NCI-H2171 (cell line): ENCODE measurements at places on chromosomes 3 and 15.

GRCh38 chr3:13700889-13701288, 152.0 kb downstream of the FBLN2 start:
- DNase-seq, result no peak

DNA sequence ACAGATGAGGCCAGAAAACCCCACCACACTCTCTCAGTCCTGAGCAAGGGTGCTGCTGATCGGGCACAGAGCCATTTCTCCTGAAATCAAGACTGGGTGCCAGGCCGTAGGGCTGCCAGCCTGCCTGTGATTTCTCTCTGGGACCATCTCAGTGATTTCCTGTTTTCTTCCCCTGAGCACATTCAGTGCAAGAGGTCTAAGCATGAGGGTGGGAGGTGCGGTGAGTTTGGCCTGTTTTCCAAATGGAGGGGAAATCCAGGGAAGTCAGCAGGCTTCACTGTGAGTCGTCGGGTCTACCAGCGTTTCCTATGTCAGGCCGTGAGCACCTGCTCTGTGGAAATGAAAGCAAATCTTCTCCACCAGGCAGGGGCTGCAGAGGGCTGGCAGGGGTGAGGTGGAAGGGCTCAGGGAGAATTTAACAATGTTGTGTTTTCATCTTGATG, 82.3 kb downstream of the ST6GAL1 start:
- DNase-seq, result no peak

- no peak for DNase-seq
Observed at GRCh38 chr15:67133738-67134066, 68.3 kb downstream of the SMAD3 start.

DNA sequence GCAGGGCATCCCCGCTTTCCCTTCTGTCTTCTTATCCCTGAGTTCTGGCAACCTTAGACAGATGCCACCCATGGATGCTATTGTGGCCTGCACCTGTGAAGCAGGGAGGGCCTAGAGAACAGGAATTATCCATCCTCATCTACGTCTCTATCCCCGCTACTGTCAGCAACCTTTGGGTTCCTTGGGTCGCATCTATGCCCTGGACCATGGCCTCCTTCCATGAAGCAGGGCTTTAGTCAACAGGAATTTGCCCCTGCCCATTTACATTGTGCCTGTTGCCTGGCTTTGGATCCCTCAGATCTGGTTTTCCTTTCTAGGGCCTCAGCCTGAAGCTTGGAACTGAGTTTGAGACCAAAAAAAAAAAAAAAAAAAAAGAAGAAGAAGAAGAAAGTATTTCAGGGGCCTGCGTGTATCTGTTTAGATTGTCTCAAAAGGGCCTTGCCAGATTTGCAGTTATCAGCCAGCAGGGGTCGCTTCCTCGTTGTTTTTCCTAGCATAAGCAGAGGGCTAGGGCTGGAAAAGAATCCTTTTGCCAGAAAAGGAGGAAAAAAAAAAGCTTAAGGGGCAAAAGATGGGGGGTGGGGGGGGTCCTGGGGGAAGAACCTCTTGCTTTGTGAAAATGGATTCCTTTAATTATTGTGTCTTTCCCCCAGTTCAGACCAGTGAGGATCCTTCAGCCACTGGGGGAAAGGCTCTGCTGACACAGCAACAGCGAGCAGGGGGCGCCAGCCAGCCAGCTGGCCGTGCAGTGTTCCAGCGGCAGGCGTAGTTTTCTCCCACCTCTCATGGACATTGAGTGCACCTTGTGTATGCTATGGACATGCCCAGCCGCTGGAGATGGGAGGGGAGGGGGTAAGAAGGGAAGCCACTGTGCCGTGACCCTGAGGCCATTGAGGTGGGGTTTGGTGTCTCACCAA, 65.7 kb upstream of the ALDH1L1 start:
- no peak for DNase-seq

DNA sequence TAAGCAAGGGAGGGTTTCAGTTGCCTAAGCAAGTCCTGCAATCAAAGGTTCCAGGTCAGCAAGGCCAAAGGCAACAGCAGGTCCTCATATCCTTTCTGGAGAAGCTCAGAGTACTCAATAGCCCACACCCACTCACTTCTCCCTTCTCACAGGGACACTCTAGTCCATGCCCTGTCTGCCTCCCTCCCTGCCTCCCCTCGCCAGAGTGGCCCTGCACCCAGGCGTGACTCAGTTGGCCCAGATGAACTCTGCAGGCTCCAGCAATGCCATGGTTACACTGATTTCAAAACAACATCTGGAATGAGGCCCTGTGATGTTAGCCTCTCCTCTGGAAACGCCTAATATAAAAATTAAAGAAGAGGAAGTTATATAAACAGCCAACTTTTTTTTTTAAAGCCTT, 32.9 kb downstream of the IL16 start:
- no peak for DNase-seq

DNA sequence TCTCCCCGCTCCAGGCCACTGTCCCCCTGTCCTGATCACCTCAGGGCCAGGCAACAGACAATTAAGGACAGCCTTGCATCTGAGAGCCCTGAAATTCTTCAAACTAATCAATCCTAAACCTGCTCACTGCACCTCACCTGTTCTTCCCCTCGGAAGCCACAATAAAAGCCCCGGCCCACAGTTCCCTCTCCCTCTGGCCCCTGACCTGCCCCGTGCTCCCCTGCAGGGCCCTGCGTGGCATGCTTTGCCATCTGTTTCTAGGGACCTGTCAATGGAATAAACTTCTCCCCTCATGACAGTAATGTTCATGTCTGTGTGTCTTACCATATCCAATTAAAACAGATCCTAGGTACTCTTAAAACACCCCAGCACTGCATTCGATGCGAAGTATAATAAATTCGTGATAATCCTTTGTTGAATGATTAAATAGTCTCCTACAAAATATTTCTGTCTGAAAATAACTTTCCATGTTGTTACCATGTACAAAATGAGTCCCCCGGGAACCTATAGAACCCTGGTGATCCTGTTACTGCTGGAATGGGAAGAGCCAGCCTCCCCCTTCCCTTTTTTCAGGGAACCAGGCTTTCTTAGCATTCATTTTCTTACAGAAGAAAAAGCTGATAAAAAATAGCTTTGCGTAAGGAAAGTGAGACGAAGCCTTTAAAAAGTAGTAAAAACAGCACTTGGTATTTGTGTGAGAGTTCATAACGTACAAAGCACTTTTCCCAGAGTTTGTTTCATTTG, 59.0 kb downstream of the ABTB1 start:
- DNase-seq, result no peak

DNA sequence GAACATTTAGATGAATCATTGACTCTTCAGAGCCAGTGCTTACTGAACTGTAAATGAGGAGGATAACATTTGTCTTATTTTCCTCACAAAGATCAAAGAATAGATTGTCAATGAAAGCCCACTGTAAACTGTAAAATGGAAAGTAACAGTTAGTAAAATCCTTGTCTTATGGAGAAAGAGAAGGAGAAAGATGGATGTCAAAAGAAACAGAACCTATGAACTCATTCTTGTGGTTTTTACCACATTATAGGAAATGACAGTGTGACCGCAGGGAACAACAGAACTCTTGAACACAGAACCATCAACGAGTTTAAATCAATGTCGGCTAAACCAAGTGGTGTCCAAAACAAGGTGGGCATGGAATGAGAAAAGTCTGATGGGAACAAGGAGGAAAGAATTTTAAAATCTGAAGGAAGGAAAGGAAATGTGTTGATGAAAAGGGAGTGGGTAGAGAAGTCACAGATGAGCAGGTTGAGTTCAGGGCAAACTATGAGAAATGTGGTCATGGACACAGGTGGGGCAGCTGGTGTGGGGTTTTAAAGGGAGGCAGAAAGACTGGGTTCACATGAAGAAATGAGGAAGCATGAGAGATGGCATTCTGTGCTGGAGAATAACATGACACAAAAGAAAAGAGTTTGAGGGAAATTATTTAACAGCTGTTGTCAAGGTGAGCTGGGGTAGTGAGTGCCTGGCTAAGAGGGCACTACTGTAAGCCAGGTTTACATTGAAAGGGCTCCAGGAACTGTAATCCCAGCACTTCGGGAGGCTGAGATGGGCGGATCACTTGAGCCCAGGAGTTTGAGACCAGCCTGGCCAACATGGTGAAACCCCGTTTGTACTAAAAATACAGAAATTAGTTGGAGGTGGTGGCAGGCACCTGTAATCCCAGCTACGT, 42.4 kb upstream of the ETV5 start:
- no peak for DNase-seq

GRCh38 chr15:74382004-74382816, 14.8 kb upstream of the CYP11A1 start:
- DNase-seq, result peak; percentile 7

- no peak for DNase-seq
Observed at GRCh38 chr15:79846539-79846938, 50.3 kb downstream of the MTHFS start.
